ENCODE measurements at places on chromosomes 3 and 15.

DNA sequence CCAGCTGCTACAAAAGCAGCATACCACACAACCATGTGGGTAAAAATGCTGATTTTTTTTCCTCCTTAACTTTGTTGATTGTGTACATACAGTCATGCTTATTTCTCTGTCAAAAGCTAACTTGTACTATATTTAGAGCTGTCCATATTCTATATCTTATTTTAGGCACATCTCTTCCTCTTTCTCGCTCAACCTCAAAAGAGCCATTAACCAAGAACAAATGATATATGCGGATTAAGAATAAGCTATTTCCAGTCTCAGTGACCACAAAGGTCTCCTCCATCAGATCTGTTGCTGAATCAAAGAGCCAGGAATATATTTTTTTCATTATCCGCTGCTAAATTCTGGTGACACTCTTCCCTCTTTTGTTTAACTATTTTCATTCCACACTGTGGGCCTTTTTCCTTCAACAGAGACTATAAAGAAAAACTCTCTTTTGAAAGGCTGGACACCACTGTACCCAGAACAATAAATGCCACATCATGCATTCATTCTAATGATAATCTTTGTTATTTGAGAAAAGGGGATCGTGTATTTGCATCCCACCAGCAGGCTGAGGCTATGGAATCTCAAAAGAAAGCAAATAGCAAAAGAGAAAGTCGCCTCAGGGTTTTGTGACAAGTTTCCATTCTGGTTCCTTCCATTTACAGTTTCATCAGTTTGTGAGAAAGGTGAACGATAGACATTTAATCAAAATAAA, 8.0 kb downstream of the TMEM212 start:
- DNase-seq: no peak

DNA sequence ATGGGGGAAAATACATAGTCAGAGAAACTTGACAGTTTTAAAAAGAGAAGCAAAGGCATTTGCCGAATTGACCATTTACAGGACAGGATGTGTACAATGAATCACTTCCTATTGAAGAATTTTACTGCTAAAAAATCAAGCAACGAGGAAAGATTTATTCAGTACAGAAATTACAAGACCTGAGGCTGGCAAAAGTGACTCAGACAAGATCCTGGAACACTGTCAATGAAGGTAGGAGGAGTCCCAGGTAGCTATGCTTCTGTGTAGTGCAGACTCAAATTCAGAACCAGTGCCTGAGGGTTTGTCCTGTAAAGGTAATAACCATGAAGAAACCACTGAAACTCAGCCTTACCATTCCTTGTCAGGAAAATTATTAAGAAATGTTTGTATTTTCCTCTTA, 120.9 kb downstream of the ZMAT3 start:
- DNase-seq: no peak

- DNase-seq: no peak
Measured at GRCh38 chr3:186932281-186933181, 2.2 kb downstream of the ST6GAL1 start.

- no peak for DNase-seq
Measured at GRCh38 chr15:38260077-38260476, 7.4 kb downstream of the SPRED1 start.

GRCh38 chr15:63334821-63335220, 46.8 kb downstream of the CA12 start:
- no peak for DNase-seq

- DNase-seq: no peak
Measured at GRCh38 chr15:88982304-88982945, 69.2 kb upstream of the MFGE8 start.

DNA sequence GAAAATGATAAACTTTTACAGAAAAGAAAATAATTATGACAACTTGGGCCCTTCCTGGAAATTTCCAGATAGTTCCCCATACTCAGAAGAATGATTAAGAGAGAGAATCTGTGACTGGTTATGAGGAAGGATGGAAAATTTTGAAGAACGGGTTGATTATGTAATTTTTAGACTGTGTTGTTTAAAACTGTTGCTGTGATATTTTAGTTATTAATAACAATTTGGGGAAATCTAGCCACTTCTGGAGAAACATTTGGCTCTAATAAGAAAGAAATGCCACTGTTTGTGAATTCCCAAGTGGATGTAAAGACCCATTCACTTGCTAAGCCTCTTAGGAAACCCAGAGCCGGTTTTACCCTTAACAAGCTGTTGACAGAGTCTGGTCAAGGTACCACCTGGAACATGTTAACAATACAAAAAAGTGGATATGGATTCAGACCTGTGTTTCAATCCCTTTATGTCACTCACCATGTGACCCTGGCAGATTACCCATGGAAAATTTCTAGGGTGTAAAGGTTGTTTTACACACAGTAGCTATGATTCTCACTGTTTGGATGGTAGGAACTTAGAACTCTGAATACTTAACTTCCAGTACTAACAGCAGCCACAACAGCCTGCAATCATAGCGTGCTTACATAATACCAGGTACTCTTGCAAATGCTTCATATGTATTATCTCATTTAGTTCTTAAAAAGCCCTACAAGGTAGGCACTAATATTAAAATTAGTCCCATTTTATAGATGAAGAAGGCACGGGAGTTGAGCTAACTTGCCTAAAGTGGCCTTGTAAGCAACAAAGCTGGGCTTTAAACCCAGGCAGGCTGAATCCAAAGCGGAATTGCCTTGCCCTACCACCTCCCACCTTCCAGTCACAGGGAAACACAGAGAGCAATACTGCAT, 32.0 kb downstream of the ZBTB38 start:
- no peak for DNase-seq

GRCh38 chr15:92164327-92165000, 229.2 kb upstream of the ST8SIA2 start:
- DNase-seq: no peak

All from stimulated activated CD8-positive, alpha-beta memory T cell treated with anti-CD3 and anti-CD28 coated beads, Interleukin-4, amount 100 ng/mL, for 48 hours (primary cell).